ENCODE measurements at places on chromosomes 11 and 22.

DNA sequence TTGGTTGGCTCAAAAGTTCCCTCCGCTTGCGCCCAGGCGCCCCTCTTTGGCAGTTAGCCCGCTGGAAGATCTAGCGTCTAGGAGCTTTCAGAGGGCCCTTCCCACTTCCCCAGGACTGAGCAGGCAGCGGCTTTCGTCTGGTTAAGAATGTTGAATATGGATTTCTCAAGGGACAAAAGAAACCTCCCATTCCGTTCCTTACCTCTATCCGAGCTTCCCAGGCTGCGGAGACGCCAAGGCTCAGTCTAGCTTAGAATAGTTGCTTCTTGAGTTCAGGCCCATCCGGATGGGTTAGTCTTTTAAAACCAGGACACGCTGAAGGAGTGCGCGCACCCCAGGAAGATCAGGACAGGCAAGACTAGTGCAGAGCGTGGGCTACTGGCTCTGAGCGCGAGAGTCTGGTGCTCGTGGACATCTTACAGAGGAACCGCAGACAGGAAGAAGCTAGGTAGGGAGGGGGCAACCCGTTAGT, 1.6 kb downstream of the NELL1 start:
- no peak for DNase-seq

DNA sequence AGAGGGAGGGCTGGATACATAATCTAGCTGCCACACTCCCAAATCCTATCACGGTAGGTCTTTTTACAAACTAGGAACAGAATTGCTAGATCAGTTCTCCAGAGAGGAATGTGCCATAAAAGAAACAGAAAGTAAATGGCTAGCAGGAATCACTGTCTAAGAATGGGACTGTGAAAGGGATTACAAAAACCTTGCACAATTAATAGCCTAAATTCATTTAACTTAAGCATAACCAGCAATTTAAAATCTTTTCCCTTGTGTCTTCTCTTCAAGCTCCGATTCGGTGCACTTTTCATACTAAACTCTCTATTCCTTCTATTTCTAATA, 35.2 kb downstream of the APOL5 start:
- DNase-seq, result no peak

DNA sequence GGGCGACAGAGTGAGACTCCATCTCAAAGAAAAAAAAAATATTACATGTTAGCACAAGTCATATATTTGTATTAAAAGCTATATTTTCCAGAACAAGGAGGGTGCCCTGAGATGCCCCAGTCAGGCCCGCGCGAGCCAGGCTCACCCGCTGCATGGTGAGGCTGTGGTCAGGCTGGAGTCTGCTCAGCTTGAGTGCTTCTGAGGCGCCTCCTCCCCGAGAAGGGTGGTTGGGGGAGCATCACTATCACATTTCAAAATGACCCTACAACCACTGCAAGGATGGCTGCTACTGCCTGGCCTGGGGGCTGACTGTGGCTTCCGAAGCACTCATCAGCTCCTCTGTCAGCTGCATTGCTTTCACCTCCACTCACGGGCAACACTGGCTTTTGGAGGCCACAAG, 77.1 kb downstream of the SCUBE1 start:
- DNase-seq, result no peak

GRCh38 chr11:13318498-13319295, 41.1 kb downstream of the BMAL1 start:
- no peak for DNase-seq

DNA sequence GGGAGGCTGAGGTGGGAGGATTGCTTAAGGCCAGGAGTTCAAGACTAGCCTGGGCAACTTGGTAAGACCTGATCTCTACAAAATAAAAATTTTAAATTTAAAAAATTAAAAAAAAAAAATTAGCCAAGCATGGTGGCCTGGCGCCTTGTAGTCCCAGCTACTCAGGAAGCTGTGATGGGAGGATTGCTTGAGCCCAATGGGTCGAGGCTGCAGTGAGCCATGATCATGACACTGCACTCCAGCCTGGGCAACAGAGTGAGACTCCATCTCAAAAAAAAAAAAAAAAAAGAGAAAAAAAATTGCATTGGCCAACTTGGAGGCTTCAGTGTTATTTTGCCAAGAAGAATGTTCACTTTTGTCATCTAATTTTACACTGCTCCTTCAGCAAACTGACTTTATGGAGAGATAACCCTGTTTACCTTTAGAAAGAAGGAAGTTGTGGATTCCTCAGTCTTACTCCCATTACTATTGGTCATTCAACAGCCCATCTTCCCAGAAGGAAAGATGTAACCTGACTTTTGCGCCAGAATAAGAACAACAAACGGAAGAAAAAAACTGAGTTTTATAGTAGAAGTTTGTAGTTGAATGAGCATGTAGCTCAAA, 13.1 kb downstream of the KMT2A start:
- DNase-seq, result no peak

GRCh38 chr22:19175026-19175601, 3.4 kb downstream of the SLC25A1 start:
- no peak for DNase-seq

DNA sequence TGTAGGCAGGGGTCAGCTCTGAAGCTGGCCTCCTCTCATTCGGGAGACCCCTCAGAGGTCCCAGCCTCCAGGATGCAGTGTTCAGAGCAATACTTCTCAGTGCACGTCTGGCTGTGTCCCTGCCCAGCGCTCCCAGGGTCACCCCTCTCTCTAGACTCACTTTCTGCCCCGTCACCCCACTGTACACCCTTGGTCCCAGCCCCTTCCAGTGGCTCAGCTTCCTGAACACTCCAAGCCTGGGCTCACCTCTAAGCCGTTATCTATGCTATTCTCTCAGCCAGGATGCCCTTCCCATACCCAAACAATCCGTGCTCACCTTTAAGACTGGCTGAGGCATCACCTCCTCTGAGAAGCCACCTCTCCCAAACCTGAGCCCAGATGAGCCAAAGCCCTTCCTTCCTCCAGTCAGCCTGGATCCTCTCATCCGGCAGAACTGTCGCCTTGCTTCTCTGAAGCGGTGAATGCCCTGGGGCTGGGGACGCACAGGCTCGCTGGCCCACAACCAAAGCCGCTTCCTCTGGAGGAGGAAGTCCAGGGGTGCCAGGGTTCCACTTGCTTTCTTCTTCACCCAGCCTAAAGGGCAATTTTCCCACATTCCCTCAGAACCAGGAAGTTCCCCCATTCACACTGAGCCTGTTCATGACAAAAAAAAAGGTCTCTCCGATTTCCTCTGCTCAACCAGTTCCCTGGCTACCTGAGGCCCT, 13.7 kb upstream of the CDKN1C start:
- DNase-seq, result no peak

- DNase-seq, result no peak
These were observed 54.9 kb downstream of the ZC3H12C start for GRCh38 chr11:110147962-110148709.

- DNase-seq, result no peak
These were observed 36.0 kb upstream of the CHRNA10 start for GRCh38 chr11:3707176-3707575.

DNA sequence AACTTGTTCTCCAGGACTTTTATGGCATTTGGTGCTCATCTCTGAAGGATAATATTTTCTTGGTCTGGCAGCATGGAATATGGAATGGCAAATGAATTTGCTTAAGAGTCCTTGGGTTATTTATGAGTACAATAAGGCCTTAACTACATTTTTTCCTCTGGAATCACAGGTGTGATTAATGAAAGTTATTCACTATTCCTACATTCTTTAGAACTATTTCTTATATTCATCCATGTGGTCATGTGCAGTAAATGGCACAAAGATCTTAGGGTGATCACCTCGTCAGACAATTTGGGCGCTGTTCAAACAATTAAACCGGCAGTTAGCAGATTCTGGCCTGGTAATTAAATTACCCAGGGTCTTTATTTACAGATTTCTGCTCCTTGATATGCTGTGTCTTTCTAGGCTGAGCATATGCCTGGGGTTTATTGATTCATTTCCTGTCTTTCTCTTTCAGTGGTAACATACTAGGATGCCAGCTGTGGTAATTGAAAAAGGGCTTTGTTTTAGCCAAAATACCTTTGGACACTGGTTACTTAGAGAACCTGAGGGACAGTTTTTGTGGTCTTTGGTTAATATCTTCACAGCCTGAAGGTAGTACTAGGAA, 31.6 kb downstream of the SIK2 start:
- DNase-seq, result no peak

DNA sequence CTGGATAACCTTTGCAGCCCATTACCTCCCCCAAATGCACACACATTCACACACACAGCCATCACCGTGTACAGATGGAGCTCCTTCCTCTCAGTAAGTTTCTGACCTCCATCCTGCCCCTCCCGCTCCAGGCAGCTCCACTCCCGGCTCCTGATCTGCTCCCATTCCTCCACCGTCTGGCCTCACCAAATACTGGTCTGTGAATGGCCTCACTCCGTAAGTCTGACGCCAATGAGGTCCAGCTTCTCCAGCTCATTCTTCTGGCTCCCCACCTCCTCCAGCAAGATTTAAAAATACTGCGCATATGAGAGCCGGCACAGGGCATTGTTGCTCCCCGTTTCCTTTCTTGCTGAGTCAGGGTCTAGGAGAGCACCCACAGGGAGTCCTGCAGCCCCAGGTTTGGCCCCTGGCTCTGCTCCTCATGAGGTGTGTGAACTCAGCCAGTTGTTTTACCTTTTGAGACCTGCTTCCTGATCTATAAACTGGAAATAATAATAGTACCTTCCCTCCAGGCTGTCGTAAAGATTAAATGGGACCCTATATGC, 14.0 kb upstream of the TUB start:
- no peak for DNase-seq
